Stimulated activated CD4-positive, alpha-beta T cell treated with anti-CD3 and anti-CD28 coated beads, Interleukin-15, amount 100 ng/mL, for 1 hour (primary cell): ENCODE measurements at places on chromosomes 7 and 10.

- no peak for DNase-seq
Measured at GRCh38 chr10:59873896-59874295, 32.5 kb downstream of the CCDC6 start.

DNA sequence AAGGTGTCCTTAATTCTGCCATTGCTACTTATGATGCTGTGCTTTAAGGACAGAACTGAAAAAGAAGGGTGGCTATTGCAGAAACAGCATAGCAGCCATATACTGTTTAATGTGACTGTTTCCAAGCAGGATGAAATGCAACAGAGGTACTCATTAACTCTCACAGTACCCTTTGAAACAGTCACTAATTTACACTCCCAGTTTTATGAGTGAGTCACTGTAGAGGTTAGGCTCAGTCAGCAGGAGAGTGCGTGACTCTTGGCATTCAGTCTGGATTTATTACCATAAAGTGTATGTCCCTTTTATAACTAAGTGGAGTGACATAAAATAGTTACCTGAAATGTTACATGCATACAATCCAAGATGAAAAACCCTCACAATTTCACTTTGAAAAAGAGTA is 27.7 kb downstream of the ALDH18A1 start:
- DNase-seq, result no peak

- no peak for DNase-seq
Measured at GRCh38 chr10:61815496-61815895, 86.0 kb upstream of the ARID5B start.

- DNase-seq, result no peak
Measured at GRCh38 chr7:19565602-19566001, 143.2 kb downstream of the POLR1F start.

DNA sequence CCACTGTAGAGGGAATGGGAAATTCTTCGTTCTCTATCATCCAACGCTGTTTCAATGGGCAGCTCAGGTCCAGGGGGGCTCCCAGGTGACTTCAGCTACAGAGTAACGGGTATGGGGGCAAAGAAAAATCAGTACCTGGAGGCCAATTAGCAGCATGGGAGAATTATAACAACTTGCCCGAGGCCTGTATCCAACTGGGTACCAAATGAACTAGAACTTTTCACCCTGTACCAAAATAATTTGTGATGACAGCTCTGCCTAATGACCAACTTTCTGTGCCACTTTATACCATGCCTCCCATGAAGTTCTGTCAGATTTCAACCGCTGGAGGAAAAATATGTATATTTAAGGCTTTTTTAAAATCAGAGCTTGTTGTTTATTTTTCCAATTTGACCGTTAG is 467.1 kb downstream of the PARD3 start:
- DNase-seq, result no peak

DNA sequence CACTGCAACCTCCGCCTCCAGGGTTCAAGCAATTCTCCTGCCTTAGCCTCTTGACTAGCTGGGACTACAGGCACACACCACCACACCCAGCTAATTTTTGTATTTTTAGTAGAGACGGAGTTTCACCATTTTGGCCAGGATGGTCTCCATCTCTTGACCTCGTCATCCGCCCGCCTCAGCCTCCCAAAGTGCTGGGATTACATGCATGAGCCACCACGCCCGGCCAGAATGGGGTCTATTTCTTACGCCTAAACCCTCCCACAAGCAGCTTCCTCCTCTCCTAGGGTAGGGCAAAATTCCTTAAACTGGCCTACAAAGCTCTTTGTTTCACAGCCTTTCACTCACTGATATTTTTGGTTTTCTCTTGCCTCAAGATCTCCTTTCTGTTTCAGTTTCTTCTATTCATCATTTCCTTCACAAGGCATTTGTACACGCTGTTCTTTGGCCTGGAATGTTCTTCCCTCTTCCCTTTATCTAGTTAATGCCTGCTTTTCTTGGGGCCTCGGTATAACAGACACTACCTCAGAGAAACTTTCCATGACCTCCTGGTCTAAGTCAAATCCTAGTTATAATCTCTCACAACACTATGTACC is 6.7 kb downstream of the CPEB3 start:
- no peak for DNase-seq

GRCh38 chr10:14499601-14499904 is 168.8 kb upstream of the FRMD4A start:
- DNase-seq, result no peak

DNA sequence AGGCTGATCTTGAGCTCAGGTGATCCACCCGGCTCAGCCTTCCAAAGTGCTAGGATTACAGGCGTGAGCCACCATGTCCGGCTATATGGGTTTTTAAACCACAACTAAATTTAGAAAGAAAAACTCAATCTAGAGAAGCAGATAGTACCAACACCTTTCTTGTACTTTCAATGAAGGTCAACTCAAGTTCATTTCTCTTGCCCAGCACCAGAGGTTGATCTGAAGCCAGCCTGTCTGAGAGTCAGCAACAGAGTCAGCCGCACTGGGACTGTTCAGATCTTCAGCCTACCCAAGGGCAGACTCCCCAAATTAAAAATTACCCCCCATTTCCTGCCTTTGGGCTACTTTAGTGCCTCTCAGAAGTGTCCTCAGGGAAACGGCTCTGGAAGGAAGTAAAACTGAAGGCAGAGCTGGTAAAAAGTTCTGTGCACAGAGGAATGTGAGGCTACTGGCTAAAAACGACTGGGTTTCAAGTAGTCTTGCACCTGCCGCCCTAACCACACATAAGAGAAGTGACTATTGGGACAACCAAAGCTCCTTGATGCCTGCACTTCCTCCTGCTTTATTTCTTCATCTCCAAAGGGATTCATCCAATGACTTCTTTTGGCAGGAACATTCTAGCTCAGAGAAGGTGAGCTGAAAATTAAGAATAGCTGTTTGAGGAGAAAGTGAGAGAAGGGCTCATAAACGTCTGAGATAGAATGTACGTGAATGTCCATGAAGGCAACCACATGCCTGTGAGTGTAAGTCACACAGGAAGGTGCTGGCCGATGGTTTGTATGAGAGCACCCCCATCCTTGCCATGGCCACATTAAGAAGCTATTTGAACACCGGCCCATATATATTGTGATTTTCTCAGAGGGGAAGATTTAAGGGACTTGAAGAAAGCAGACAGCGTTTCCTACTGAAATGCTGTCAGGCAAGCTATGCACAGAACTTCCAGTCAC is 142.4 kb upstream of the PRR15 start:
- no peak for DNase-seq

GRCh38 chr10:102457591-102458150 is 6.3 kb upstream of the C10orf95 start:
- DNase-seq, result no peak

GRCh38 chr7:43083106-43083505 is 29.3 kb upstream of the HECW1 start:
- no peak for DNase-seq

GRCh38 chr10:97640868-97641811 is 669 bp downstream of the PI4K2A start:
- DNase-seq, result no peak

DNA sequence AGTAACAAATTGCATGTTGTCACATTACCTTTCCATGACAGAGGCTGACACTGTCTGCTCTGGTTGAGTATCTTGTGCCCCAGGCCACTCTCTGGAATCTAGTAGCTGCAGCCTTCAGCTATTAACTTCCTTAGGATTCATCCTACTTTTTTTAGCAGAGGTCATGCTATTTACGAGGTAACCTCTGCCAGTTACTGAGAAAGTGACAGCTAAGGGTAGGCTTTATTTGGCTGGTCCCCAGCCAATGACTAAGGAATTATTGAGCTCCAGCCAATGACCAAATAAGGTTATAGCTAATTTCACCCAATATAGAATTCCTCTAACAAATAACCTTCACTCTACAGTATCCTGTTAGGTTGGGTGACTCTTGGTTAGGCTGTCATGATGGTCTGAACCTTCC is 1361.7 kb downstream of the XPNPEP1 start:
- no peak for DNase-seq

DNA sequence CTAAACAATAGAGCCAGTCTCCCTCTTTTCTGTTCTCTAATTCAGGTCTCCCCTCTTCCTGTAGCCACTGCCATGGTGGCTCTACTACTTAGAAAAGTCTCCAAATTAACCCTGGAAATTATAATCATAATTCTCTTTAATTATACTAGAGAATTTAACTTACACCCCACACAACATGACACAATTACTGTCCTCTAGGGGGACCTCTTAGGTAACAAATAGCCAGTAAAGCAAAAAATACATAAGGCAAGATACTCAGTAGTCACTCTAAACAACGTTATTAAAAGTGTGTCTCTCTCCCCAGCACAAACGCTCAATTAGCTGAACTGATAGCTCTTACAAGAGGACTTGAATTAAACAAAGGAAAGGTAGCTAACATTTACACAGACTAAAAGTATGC is 44.3 kb upstream of the ZNF107 start:
- DNase-seq, result no peak

DNA sequence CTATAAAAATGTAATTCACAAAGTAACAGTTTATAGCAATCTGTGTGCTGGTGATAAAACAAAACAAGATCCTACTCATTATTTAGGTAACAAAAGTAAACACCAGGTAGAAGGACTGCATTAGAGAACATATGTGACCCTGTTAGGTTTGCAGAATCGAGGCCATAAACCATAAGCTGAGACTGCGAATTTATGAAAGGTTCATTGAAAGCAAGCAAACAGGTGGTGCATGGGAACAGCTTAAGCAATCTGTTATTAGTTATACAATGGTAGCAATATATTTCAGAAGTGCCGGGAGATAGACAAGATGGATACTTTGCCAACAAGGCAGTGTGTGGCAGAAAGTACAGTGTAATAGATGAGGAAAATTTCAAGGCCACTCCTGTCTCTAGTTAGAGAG is 23.5 kb upstream of the FAM133B start:
- DNase-seq, result no peak

DNA sequence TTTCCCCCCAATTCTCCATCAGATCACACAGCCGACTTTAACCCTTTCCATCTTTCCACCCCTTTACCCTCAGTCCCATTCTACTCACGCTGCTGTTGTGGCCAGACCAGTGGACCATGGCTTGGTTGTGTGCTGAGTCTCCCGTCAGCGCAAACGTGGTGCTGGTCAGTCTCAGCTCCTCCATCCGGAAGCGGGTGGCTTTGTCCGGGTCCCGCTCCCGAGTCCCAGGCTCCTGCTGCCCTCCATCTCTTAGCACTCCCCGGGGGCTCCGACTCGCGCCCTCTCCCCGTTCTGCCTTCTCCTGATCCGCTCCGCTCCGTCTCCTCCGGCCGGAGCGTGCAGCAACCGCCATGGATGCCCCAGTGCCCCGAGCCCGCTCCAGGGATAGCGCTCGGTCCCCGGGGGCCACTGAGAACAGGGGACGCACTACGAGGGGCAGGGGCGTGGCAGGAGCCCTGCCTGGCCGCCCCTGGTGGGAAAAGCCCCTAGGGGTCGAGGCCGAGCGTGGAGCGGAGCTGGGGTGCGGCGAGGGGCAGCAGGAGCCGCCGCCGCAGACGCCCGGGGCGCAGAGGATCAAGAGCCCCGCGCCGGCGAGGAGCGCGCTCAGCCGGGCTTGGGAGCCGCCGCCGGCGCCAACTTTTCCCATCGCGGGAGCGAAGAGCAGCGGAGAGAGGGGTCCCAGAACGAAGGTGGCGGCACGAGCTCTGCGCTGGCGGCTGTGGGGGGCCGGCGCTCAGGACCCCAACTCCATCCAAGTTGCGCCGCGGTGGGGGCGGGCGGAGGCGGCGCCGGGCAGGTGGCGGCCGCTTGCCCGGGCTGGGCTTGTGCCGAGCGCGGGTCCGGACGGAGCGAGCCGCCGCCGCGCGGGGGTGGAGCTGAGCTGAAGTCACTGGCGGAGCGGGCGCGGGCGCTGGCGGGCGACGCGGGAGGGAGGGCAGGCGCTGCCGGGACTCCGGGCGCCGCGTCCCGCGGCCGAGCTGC is at the start of gene SORCS1:
SORCS1 (minus strand) TSS at position 826 of the 981 bp plus-strand sequence.
- no peak for DNase-seq

- DNase-seq, result no peak
Measured at GRCh38 chr7:74105992-74106391, 22.4 kb downstream of the LIMK1 start.

DNA sequence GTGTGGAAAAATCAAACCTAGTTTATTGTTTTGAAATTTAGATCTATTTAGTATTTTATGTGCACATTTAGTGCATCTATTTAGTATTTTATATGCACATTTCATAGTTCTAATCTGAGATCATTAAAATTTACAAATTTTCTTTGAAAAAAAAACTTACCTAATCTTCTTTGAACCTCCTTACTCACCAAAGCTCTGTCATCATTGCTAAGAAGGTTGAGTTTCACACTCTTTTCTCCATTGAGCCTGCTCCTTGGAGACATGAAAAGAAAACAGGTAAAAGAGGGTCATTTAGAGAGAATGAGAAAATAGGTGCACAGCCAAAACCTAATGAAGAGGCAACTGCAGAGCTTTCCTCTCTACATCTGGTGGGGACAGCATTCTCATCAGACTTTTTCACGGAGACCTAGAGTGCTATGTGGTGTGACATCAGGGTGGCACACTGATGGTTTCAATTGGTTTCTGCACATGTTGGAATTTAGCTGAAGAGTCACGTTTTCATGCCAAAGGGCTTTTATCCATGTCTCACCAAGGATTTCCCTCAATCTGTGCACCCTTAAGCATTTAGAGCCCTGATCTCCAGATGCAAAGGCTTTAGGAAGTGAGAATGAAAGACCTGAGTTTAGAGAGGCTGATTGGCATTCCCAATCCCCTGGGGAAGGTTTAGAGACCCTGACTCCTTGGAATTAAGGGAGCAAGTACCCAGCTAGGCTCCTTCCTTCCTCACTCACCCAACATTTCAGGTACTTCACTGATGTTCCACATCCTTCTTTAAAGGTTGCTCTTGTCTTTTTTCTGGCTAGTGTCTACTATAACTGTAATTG is 89.2 kb upstream of the CAPZA2 start:
- DNase-seq, result no peak

- DNase-seq, result no peak
Measured at GRCh38 chr10:34495938-34496337, 319.2 kb downstream of the PARD3 start.

DNA sequence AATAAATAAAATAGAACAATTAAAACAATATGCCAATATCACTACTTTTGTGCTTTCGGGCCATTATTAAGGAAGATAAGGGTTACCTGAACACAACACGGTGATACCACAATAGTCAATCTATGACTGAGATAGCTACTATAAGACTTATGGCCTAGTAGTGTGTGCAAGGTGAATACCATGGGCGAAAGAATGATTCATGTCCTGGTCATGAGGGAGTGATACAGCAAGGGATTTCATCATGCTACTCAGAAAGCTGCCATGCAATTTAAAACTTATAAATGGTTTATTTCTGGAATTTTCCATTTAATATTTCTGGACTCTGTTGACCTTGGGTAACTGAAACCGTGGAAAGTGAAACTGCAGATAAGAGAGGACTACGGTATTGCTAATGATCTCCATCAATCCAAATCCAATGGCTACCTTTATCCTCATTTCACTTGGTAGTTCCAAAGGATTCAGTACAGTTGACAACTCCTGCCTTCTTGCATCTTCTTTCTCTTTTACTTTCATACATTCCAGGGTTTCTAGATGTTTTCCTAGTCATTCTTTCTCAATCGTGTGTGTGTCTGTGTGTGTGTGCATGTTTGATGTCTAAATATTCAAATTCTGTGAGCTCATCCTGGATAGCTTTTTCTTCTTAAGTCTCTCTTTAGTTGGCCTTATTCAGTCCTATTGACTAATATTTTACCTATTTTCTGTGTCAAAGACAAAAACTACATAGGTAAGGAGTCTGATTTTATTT is 100.5 kb upstream of the MAGI2 start:
- DNase-seq, result no peak

- peak; percentile 11 for DNase-seq
Measured at GRCh38 chr7:98211221-98211675, at the start of gene BHLHA15. BHLHA15 (plus strand) TSS chr7:98211439; CDS start chr7:98212310, 871 bp downstream.

GRCh38 chr10:92832998-92833650 is 15.2 kb upstream of the EXOC6 start:
- DNase-seq, result no peak

- DNase-seq, result no peak
Measured at GRCh38 chr7:36972140-36972518, 247.8 kb upstream of the AOAH start.

GRCh38 chr7:46545790-46546189 is 624.7 kb upstream of the IGFBP3 start:
- DNase-seq, result no peak
